ENCODE measurements at places on chromosomes 6 and 20. TPM values are rescaled to one million over a fixed set of nuclear protein-coding genes. Genes with fewer than 3 reads are reported as not detected.

Gene PLTP
- polyA plus RNA-seq: 140 TPM

Gene GCNT2
- polyA plus RNA-seq: 14.6 TPM

Gene SLC22A1
- 1.4 TPM for polyA plus RNA-seq

Gene MPIG6B
- 1.5 TPM for polyA plus RNA-seq

Gene CLDN20
- 1.1 TPM for polyA plus RNA-seq

Gene SLC22A2
- polyA plus RNA-seq: 13.4 TPM

Gene PPIL1
- polyA plus RNA-seq: 48.4 TPM

Gene ERVFRD-1
- 0.25 TPM for polyA plus RNA-seq

Gene PROCR
- polyA plus RNA-seq: 9.4 TPM

Gene MOG
- not detected for polyA plus RNA-seq

Gene CLPSL1
- polyA plus RNA-seq: not detected

Gene CST4
- not detected for polyA plus RNA-seq

Gene LPIN3
- 18.5 TPM for polyA plus RNA-seq

Gene CDH4
- polyA plus RNA-seq: 8.4 TPM

DNA sequence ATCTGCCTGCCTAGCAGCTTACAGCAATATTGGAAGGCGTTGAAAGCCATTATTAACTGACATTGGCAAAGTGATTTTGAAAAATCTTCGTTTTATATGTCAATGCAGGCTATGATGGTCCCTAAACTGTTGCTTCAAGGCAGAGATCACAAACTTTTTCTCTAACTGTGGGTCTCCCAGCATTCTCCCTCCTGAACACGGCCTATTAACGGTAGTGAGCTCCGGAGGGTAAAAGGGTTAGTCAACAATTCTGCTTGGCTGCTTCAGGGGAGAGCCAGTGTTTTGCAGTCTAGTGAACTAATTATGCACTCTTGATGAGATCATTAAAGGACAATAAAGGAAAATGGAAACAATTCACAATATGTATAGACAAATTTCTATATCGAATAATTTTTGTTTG is 261.8 kb upstream of the QKI start:
- no peak for DNase-seq

GRCh38 chr6:151303231-151303630 is 63.5 kb downstream of the AKAP12 start:
- DNase-seq: no peak

- no peak for DNase-seq
Observed at GRCh38 chr20:4569092-4569491, 152.6 kb upstream of the PRND start.

DNA sequence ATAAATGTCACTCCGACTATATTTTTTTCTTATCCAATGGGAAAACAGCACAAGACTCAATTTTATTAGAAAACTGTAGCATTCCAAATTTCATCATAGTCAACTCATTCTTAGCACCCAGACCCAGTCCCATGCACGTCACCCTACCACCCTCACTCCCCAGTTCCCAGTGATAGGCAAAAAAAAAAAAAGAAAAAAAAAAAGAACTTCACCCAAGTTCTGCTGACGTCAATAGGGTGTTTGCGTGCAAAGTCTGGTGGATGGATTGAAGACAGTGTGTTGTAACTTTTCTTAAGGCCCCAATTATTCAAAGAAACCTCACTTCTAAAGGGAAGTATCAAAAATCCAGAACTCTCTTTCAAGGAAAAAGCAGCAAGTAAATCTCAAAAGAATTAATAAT is 213.9 kb upstream of the PRDM1 start:
- DNase-seq: no peak

GRCh38 chr6:75397656-75398465 is 95.7 kb downstream of the FILIP1 start:
- no peak for DNase-seq

DNA sequence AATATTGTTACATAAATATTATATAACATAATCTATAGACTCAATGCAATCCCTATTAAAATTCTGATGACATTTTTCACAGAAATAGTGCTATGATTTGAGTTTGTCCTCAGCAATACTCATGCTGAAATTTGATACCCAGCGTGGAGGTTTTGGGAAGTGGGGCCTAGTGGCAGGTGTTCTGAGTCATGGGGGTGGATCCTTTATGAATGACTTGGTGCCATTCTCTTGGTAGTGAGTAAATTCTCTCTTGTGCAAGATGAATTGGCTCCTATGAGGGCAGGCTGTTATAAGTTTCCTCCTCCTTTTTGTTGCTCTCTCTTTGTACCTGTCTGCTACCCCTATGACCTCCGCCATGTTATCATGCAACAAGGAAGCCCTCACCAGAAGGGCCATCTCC is 65.8 kb downstream of the SHPRH start:
- DNase-seq: no peak

GRCh38 chr6:45630801-45631200 is 253.1 kb upstream of the SUPT3H start:
- DNase-seq: no peak

DNA sequence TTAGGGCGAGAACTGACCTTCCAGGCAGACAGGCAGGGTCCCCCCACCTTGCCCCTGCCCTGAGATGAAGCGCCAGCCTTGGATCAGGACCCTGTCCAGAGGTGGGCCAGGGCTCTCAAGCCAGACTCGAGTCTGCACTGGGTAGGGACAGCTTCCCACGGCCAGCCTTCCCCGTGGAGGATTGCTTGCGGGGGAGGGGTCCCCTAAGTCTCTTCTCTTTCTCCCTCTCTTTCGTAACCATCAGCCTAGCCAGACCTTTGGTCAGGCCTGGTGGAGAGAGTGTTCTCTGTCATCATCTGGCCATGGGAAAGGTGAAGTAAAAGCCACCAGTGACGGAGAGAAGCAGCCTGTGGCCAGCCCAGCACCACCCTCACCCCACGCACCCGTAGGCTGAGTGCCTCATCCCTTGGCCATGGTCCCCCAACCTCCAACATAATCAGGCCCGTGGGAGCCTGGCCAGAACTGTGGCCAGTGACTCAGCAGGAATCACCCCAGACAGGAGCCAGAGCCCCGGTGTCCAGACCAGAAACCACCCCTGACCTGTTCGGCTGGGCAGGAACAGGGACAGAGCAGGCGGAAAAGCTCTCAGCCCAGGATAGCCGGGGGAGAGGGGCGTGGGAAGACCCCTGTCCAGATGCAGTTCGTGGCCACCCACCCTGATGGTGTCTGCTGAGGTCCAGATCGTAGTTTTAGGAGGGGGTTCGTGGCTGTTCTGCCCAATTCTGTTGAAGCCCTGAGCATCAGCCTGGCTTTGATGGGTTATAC is 47.1 kb downstream of the SNAI1 start:
- no peak for DNase-seq

GRCh38 chr20:56358070-56358469 is 704 bp upstream of the FAM210B start:
- DNase-seq: no peak

DNA sequence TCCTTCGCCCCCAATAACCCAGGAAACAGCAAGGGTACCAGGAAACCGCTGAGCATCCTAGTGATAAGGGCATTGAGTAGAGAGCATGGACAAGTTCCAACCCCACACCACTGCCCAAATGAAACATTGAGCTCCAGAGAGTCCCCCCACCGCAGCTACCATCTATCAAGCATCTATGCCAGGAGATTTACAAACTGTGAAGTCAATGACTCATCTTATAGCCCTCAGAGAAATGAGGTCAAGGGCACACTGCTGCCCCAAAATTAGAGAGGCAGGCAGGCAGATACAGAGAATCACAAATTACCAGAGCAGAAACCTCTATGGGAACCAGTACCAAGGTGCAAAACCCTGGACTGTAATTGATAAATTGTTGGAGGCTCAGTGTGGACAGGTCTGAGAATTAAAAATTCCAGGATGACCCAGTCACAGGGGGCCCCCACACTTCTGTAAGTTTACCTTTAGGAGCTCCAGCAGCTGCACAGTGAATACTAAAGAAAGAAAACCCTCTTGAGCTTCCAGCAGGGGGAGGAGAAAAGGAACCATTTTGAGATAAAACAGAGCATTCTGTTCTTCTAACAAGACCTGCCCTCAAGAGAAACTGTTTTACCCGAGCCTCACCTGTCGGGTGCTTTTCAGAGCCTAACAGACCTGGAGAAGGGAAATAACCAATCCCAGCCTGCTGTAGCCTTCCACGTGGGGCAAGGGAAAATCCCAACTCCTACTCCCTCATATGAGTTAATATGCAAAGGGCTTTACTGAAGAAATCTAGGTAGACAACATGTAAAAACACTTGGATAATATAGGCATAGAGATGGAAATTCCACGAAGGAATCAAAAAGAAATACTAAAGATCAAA is 118.0 kb upstream of the ARID1B start:
- no peak for DNase-seq

- no peak for DNase-seq
Observed at GRCh38 chr6:129673748-129674147, 36.2 kb downstream of the ARHGAP18 start.

- no peak for DNase-seq
Observed at GRCh38 chr6:155853011-155853410, 397.4 kb upstream of the NOX3 start.

DNA sequence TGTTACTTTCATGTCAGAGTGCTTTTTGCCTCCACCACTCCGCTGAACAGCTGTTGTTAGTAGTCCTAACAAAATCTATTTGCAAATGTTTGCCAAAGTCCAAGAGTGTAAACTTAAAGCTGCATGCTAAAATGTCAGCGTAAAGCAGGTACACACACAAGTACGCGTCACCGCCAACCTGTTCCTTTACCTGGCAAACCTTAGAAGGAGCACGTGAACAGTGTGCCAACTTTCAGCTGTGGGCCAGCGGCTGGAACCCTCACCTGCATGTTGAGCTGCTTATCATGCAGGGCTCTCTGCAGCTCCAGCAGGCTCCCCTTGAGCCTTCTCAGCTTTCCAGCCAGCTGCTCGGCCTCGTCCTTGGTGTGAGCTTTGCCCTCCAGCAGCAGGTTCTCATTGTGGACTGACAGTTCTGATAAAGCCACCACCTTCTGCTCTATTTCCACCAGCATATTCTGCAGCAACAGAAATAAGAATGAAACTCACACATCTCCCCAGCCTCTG is 359.3 kb downstream of the SYNE1 start:
- no peak for DNase-seq

DNA sequence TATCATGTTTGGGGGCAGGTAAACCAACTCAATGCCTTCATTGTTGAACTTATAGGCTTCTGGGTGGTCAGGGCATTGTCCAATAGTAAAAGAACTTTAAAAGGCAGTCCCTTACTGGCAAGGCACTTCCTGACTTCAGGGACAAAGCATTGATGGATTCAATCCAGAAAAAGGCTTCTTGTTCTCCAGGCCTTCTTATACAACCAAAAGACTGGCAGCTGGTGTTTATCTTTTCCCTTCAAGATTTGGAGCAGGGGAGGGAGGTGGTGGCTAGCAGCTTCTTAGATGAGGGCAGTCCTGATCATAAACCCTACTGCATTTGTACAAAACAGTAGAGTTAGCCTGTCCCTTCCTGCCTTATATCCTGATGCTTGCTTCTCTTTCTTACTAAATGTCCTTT is 57.5 kb downstream of the NCOA3 start:
- DNase-seq: peak; percentile 58

DNA sequence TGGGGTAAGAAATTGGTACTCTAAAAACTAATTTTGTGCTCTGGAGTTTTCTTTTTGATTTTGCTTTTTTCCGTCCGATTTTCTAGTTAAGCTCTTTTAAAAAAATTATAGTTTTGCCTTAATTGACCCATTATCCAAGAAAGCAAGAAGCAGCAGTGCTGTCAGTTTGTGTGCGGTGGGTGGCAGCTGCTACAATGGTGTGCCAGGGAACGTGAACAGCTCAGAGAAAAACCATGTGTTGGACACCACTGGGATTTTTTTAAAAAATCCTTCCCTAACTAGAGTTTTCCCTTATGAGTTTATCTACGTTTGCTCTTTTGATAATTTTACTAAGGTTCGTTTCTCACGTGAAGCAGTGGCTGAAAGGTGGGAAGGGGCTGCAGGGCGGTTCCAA is 8.0 kb downstream of the MAP3K5 start:
- DNase-seq: no peak

- no peak for DNase-seq
Observed at GRCh38 chr6:66068033-66068432, 361.0 kb upstream of the EYS start.

GRCh38 chr6:11288065-11288464 is 55.6 kb upstream of the NEDD9 start:
- no peak for DNase-seq

- no peak for DNase-seq
Observed at GRCh38 chr6:21992178-21992967, 304.5 kb downstream of the PRL start.

DNA sequence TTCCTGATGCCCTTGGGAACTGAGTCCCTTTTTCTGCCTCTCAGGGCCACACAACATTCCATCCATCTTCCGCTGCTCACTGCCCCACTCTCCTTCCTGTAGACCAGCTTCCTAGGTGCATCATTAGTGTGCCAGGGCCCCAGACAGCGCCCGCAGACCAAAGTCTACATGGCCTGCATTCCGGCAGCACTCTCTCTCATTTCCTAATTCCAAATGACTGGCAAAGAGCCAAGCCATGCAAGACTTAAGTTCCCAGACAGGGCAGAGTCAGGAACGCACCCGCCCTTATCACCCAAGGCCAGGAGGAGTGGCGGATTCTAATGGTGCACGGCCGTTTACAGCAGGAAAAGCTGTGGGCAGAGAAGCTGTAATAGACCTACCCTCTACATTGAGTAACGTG is 159.8 kb upstream of the ARID1B start:
- peak; percentile 47 for DNase-seq

GRCh38 chr6:111614833-111615582 is 9.3 kb upstream of the TRAF3IP2 start:
- no peak for DNase-seq

- no peak for DNase-seq
Observed at GRCh38 chr20:48008850-48009515, 223.7 kb upstream of the SULF2 start.

DNA sequence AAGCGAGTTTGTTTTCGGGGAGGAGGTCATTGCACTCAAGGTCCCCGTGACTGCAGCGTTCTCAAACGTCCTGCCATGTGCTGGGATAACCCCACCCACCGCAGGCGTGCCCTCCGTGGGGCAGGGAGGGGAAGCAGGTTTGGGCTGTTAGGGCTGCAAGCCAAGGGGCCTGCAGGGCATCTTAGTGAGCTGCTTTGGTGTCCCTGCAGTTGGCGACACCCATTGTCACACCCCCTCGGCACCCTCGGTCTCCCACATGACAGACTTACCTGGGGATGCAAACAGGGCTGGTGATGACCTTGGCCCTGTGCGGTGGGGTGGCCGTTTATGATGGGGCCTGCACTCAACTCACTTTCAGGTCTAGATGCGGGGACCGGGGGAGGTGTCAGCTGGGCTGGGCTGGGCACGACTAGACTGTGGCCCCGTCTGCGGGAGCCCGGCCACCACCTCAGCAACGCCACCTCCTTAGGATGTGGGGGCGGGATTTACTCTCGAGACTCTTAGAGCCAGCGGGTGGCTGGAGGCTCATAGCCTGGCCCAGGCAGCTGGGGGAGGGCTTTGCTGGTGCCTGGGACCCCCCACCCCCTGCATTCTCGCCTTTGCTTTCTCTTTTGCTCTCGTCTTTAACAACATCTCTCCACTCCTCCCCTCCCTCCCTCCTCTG is 6.5 kb upstream of the GATA5 start:
- DNase-seq: no peak

DNA sequence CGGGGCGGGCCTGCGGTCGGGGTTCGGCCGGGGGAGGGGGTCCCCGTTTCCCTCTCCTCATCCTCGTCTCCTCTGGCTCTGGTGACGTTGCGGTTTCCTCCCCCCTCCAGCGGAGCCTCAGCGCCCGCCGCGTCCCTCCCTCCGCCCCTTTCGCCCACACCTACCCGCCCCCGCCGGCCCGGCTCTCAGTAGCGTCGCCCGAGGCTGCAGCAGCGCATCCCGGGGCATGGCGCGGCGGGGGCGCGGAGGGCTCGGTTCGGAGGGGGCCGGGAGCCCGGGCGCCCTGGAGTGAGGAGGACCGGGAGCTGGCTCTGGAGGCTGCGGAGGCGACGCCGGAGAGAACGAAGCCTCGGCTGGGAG is at the start of gene DSE:
Gene DSE (plus strand): TSS at position 188 of the 360 bp plus-strand sequence. CDS start 28,304 bp downstream, outside the sequence.
- DNase-seq: peak; percentile 83

- no peak for DNase-seq
Observed at GRCh38 chr6:116450769-116451740, 10.1 kb upstream of the CALHM6 start.
